ENCODE measurements at places on chromosomes 2 and 18.

DNA sequence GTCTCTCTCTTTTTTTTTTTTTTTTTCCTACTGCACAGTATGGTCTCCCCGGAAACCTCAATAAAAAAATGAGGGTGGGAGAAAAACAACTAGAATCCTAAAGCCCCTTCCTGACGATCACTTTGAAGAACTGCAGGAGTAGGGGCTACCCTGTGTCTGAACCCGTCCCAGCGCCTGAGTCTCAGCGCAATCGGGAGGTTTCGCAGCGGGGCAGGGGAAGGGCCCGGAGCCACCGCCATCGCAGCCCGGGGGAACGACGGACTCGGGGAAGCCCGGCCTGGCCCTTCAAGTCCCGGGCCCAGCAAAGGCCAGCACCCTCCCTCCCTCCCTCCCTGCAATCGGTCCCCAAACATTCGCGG lies 411 bp downstream of the NARS1 start:
- ATAC-seq = peak; percentile 5

GRCh38 chr2:27572998-27573429 lies 9.8 kb upstream of the ZNF512 start:
- ATAC-seq = no peak

GRCh38 chr2:55399815-55400214 lies 19.8 kb downstream of the CCDC88A start:
- ATAC-seq = no peak

DNA sequence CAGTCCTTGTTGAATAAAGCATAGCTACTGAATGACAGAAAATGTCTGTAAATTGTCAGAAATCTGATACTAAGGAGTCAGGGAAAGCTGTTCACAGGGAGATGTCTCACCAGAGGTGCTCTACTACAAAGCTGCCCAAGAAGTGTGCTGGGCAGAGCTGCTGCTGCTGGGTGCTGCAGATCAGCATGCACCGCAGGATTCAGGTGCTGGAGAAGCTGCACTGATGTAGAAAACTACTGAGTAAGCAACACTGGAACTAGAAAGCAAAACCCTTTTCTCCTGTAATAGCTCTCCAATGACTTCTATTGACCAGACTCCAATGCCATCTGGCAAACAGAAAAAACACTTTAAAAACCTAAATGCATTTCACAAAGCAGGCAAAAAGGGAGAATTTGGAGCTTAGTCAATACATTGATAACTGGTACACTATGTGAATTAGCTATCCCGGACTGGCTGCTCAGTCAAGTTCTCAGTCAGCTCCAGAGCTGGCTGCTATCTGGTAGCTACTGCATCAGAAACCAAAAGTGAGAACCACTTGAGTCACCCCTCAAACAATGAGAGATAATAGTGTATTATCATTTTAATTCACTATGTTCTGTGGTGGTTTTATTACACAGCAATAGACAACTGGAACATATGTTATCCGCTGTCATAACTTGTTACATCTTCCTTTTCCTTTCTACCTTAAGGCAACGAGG lies 493.1 kb downstream of the CPS1 start:
- no peak for ATAC-seq

GRCh38 chr2:13091455-13091854 lies 374.7 kb downstream of the TRIB2 start:
- no peak for ATAC-seq

DNA sequence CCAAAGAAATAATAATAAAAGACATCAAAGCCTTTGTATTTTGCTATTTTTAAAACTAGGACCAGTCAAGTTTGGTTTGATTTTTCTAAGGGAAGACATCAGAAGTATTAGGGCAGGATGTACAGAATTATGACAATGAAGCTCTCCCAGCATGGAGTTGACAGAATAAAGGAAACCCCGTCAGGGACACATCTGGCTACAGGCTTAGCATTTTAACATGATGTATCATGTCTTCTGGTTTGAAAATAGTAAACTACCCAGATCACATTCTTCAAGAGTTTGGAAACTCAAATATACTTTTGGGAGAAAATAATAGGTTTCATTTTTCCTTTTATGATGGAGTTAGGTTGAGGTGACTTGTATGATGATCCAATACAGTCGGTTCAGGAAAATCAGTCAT lies 552.0 kb upstream of the CDH2 start:
- ATAC-seq = no peak

DNA sequence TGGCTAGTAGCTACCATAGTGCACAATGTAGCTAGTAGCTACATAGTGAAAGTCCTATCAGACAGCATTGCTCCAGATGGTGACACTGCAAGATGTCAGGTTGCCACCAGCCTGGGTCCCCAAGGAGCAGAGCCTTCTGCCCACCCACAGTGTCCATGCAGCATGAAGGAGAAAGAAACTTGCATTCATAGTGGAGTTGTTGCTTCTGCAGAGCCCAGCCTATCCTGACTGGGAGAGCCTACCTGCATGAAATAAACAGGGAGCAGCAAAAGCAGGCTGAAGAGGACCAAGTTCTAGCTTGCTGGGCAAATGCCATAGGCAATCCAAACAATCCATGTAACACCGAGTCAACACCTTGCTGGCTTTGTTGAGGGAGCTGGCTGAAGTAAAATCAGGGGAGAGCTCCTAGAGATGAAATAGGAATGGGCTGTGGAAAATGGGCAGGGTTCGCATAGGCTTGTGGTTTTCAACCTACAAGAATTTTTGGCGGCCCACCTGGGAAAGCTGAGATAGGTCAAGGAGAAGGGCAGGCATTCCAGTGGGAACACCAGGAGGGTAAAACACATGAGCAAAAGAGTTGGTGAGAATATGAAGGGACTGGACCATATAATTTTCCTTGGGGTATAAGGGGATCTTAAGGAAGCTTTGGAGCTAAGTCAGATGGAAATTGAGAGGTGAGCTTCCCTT lies 195.8 kb downstream of the CYP26B1 start:
- no peak for ATAC-seq

DNA sequence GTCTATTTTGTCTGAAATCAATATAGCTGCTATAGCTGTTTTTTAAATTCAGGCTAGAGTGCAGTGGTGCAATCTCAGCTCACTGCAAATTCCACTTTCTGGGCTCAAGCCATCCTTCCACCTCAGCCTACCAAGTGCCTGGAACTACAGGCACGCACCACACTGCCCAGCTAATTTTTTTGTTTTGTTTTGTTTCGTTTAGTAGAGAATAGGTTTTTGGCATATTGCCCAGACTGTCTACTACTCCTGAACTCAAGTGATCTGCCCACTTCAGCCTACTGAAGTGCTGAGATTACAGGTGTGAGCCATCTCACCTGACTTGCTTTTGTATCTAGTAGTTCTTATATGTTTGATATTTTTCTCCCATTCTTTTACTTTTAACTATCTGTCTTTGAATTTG lies 259.7 kb downstream of the CDH19 start:
- ATAC-seq = no peak

DNA sequence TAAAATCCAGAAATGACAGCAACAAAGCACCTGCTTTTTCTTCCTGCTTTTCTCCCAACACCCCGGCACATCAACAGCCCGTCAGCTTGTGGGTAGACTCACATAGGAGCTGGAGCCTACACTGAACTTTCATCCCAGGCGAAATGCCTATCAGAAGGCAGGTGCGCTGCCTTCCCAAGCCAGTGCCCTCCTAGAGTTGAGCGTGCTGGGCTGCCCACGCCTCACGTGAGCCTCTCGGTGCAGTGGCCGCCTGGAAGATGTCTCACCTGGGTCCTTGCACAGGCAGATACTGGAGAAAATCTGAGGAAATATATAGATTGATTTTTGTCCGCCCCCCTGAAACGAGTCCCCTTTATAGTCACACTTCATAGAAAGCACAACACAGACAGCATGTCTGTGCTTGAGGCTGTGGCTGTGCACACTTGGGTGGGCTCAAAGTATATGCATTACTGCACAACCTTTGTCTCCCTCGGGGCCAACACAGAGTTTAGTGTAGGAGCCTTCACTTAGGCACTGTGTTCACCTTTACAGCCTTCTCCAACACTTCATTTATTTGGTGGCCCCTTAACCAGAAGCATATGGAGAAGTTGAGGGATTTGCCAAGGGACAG lies 112.5 kb downstream of the SMAD7 start:
- ATAC-seq = no peak

DNA sequence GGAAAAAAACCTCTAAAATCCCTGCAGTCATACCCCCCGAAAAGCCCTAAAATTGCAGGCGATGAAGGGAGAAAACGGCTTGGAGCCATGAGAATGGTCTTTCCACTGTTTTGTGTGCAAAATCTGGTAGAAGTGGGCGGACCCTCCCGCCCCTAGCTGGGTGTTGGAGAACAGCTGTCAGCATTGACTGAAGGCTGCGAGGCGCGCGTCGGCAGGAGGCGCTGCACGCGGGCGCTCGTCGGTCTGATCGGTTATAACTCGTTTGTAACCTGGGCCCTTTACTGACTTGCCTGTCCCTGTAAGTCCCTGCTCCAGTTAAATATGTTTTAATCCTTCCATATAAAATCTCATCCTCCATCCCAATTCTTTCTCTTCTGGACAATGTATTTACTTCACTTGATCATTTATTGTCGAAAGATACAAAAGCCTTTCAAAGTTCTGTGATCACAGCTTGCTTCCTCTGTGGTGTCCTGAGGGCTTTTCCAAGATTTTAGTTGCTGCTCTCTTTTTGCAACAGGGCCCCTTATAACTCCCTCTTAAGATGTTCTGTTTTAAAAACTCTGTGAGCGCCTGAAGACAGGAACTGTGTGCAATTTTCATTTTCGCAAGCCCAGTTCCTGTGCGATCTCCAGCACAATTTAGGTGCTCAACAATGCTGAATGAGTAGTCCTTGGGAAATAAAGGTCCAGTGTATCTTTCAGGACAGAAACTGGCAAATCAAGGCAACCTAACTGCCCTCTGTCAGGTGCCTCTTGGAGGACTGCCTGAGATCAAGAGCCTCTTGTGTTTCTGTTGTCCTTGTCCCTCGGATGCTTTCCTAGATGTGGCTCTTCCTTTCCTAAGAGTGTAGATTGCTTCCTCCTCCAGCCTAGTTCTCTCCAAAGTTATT lies 918 bp upstream of the HNRNPLL start:
- ATAC-seq = peak; percentile 82

DNA sequence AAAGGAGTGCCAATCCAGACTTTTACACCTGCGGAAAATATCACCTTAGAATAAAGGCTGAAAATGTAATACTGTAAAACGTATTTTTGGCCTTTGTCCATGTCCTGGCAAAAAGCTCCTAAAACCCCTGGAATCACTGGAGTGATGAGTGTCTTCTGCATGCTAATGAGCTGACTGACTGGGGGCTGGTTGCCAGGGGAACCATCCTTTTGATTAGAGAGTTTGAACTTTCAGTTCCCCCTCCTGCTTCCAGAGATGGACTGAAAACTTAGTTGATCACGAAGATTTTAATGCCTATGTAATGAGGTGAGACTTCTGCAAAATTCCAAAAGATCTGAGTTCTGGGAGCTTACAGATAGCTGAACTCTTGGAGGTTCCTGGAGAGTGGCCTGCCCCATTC lies 20.5 kb downstream of the PUM2 start:
- no peak for ATAC-seq

- ATAC-seq = no peak
Observed at GRCh38 chr2:166188084-166188483, 60.3 kb upstream of the SCN1A start.

DNA sequence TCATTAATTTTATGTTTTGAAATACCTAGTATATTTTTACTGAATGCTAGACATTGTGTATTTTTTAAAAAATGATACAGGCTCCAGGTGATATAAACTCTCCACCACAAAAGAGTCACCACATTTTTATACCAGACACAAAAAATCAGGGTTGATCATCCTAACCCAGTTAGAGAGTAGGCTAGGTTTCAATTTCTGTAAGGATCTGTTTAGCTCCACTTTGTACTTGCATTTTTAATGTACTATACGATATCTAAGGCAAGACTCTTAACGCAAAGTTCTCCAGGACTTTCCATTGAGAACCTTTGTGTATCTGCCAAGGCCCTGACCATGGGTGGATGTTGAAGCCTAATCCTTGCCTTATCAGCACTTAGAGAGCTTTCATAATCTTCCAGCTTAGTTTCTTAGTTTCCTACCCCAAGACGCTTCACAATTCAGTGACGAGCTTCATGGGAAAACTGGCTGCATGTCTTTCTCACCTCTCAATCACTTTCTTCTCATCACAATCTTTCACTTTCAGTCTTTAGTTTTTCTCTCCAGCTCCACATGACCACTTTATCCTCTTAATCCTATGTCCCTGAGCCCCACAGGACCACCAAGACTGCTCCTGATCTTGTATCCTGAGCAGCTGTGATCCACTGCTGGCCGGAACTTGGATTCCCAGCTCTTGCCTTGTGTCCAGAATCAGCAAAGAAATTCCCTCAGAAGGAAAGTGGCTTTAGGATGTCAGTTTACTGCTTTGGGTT lies 635.8 kb downstream of the RNF144A start:
- no peak for ATAC-seq

GRCh38 chr2:78417355-78417754 lies 608.1 kb upstream of the REG3G start:
- ATAC-seq = no peak

GRCh38 chr2:21627938-21628337 lies 504.2 kb downstream of the TDRD15 start:
- no peak for ATAC-seq

DNA sequence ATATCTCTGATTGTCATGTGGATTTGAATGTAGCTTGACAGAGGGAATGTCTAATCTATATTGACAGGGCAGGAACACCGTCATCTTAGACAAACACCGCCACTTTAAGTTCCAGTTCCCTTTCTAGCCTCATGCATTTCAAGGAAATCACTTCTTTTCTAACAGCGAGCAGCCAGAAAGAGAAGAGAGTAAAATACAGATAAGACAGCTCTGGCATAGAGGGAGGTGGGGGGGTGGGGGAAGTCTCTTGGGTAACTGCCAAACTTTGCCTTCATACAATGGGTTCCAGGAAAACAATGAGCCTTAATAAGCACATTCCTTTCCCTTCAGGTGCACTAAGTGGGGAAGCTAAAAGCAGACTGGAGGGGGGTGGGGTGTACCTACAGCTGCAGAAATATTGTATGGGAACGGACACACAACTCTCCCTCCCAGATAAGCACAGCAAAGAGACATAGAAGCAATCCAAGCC lies 37.2 kb downstream of the CASP10 start:
- ATAC-seq = no peak

GRCh38 chr2:19048593-19049266 lies 309.7 kb downstream of the OSR1 start:
- no peak for ATAC-seq

DNA sequence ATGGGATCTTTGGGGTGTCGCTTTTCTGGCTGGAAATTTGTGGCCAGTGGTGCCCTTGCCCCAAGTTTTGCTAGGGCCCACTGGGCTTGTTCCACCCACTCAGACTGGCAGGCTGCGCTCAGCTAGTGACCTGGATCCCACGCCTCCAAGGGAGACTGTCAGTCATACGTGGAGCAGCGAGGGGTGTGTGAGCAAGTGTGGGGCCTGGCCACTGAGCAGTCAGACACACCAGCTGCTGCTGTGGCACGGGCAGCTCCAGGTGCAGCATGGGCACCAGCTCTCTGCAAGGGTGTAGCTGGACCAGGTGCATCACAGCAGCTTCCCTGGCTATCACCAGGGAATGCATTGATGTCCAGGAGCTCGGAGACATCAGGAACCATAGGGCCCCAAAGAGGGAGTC lies 327.0 kb downstream of the NR4A2 start:
- no peak for ATAC-seq

- no peak for ATAC-seq
Observed at GRCh38 chr2:102386004-102386403, 30.4 kb downstream of the IL18R1 start.

Measured in activated CD4-positive, CD25-positive, alpha-beta regulatory T cell treated with anti-CD3 and anti-CD28 coated beads, Interleukin-2, amount 50 U/mL, for 24 hours (primary cell).